Right renal cortex interstitium (tissue), 3 donors: ENCODE measurements at places on chromosomes 4 and X.

GRCh38 chrX:45774961-45775360 lies 574.3 kb upstream of the DIPK2B start:
- DNase-seq: no peak

DNA sequence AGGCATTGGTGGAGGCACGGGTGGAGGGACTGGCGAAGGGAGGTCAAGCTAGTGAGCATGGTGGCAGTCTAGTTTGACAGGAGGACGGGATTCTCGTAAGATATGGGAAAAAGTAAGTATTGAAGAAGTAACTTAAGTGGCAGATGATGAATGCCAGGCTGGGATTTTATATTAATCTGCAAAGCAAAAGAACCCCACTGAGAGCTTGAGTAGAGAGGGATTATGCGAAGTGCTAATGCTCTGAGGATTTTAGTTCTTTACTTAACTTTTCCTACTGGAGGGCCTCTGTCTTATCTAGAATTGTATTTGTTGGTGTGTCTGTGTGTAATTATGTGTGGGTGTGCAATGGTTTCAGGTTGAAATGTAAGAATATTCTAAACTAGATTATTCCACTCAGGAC lies 327.9 kb downstream of the FAT4 start:
- DNase-seq: no peak

- no peak for DNase-seq
Measured at GRCh38 chr4:107247738-107248137, 211.6 kb upstream of the DKK2 start.

GRCh38 chr4:39042366-39042765 lies 10.2 kb upstream of the TMEM156 start:
- no peak for DNase-seq

- no peak for DNase-seq
Measured at GRCh38 chr4:174739576-174739975, 89.5 kb downstream of the GLRA3 start.

- no peak for DNase-seq
Measured at GRCh38 chr4:138567696-138568095, 325.5 kb upstream of the SLC7A11 start.

- no peak for DNase-seq
Measured at GRCh38 chr4:159981469-159981856, 878.6 kb downstream of the RAPGEF2 start.

- no peak for DNase-seq
Measured at GRCh38 chr4:152735906-152736305, 43.6 kb downstream of the TIGD4 start.

DNA sequence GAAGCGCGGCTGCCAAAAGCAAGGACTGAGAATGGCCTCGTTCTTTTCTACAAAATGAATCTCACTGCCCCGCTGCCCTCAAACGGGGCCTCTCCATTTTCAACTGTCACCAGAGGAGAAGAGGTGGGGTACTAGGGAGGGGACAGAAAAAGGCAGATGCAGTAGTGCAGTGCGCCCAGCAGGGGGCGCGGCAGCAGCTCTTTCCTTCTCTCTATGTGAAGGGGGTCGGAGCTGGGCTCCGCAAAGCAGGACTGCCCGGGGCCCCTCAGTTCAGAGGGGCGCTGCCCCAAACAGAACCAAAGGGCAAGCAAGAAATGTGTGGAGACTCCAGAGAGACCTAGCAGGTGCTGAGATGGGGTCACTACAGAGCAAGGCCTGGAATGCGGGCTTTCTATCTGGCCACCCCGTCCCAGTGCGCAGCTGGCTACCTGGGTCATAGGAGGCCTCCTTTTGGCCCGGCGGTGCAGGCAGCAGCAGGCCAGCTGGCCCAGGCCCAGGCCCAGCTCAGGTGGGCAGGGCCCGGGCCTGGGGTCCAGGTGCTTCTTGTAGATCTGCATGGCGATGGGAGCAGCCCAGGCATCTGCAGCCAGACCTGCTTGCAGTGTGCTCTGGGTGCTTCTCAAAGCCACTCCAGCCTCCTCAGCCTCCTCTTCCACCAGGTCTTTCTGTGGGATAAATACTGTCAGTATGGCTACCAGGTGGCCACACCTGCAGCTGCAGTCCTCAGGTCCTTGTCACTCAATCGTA lies 5.9 kb downstream of the IRAK1 start:
- DNase-seq: no peak

DNA sequence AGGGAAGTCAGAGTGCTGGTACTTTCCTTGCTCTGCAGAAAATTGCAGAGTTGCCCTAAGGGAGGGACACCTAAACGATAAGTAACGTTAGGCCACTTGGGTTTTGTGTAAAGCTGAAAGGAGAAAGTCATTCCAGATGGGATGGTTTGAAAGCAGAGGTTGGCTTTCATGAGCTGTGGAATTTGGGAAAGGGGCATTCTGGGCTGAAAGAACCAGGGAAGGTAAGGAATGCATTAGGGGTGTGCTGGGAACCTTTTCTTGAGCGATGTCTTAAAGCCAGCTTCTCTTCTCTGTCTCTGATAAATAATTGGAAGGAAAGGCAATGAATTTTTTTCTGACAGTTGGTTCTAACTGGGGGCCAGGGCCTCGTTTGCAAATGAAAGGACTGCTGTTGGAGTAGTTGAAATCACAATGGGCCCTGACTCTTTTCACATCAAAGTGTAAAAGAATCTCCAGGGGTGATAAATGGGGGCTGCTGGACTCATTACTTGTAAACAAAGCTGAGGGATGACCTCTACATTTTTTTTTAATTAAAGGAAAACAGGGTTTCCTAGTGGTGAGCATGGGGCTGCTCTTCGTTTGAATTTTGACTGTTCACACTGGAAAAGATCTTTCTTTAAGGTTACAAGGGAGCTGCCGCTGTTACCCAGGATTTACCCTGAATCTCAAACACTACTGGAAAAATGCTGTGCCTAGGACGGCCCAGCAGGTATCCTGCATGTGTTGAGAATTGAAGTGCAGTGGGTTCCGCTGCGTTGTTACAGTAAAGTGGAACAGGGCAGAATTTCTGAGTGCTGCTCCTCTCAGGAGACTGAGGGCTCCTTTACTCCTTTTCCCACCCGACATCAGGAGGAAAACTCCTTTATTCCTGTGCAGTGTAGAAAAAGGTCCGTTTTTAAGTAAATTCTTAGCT lies 25.0 kb downstream of the AFF1 start:
- DNase-seq: no peak

- DNase-seq: no peak
Measured at GRCh38 chr4:137363496-137363895, 168.8 kb downstream of the PCDH18 start.

DNA sequence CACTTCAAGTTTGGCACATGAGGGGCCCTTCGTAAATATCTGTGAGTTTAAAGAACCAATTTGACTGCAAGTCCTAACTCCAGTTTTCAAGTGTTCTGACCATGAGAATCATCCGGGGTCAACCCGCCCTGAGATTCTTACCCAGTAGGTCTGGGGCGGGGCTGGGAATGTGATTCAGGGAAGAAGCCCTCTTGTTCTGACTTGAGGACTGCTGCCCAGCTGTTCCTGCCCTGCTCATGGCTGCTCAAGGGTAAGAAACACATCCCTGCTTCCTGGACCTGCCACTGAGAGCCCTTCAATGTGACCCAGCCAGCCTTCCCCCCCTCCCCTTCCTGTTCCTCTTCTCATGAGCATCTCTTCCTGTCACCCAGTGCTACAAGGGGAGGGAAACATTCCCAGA lies 92.7 kb upstream of the PGRMC2 start:
- no peak for DNase-seq

- no peak for DNase-seq
Measured at GRCh38 chr4:82918091-82918490, 17.6 kb downstream of the THAP9 start.

- DNase-seq: no peak
Measured at GRCh38 chr4:128298852-128299251, 11.2 kb upstream of the PGRMC2 start.

DNA sequence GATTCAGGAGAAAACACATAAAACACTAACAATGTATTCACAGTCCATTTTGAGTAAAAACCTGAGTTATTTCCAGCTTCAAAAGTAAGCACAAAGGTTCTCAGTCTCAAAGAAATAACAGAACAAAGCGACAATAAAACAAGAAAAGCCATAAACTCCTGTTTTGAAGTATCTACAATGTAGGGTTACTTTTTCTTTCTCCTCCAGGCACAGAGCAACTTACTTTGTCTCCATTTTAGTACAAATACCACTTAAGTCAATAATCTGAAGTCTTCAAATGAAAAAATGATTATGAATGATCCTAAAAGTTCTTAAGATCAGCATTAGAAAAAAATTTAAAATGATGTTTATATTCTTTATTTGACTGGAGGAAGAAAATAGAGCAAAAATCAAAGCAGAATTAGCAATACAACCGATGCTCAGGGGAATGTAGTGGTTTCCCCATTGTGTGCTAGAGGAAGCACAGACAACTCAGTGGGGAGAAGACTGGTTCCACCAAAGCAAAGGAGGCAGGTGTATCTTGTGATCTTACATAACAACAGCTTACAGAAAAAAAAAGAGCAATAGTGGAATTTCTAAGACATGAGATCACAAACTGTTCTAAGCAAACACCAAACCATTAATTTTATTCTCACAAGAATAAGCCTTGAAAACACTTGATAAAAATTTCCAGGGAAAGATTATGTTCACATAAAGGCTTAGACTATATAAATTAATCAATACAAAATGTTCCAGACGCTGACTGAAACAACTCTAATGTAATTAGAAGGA lies 35.1 kb downstream of the EPHA5 start:
- DNase-seq: no peak

GRCh38 chr4:55543858-55544257 lies 2.9 kb downstream of the CLOCK start:
- DNase-seq: no peak
